ENCODE measurements at places on chromosomes 5 and 9.

DNA sequence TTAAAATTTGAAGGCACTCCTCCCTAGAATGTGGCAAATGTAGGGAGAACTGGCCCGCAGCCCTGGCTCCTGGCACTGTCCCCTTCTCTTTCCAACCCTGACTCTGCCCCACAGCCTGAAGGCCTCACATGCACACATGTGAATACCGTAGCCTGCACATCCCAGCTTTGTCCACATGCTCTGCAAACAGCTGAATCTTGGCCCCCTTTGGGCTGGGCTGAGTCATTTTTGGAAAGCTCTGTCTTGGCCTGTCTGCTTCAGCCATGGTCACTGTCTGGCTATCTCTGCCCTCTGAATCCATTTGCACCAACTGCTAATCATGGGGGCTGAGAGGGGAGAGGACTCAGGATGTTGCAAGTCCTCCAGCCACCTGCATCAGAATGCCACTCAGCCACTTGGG, 22.1 kb upstream of the GALNT10 start:
- no peak for DNase-seq

DNA sequence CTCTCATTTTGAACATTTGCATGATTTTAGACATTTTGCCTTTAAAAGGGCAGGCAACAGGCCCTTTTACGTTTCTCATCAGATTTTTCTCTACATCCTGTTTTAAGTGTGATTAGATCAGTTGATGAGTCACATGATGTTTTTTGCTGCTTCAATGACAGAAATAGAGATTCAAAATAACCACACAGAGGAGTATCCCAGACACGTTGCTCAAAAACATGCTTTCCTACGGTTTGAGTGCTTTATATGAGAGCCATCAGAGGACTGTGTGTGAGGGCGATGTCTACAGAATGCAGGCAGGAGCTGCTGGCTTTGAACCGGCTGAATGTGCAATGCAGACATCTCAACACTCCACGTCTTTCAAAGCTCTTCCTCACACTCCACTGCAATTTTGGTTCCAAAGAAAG, 42.1 kb downstream of the OTULIN start:
- DNase-seq = no peak

DNA sequence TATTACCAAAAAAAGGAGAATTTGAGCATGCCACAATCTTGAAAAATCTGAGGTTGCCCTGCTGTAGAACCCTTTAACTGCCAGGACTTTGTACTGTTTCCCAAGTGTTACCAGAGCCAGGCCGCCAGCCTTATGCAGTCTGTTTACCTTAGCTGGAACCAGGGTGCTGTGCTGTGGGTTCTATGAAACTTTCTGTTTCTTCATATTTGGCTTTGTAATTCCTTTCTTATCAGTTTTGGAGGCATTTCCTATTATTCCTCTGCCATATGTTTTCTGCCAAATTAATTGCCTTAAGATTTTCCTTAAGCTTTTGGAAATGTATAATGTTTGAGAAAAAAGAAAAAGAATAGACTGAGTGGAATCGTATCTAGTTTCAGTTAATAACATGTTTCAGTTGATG, 2.1 kb downstream of the S1PR3 start:
- DNase-seq = no peak

- no peak for DNase-seq
These were observed 55.9 kb downstream of the DAP start for GRCh38 chr5:10704949-10705621.

GRCh38 chr5:141560151-141560550, 58.6 kb downstream of the DIAPH1 start:
- no peak for DNase-seq

DNA sequence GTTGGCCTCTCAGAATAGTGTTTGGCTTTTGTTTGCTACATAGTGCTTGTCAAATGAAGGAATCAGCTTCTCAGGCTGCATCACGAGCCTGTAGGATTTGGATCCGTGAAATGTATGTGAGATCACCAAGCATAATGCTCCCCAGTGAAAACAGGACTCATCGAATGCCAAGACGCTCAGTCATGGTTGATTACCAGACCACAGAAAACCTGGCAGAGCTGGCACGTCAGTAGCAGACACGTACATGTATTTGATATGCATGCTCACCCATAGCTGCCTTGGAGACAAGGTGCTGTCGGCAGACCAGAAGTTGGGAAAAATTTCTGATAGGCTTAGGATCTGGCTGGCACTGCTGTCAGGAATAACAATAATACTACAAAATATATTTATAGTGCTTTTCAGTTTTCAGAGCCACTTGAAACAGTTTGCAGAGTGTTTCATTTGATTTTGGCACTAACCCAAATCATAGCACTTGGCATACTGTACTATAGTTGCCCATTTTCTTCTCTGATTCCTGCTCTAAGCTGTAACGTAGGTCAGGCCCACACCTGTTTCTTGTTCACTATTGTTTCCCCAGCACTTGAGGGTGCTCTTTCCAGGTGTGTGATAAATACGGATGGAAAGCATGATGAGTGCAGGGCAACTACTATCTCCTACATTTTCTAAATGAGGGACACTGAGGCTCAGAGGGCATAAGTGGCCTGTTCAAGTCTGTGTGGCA, 226.1 kb downstream of the NR3C1 start:
- no peak for DNase-seq

GRCh38 chr5:178213003-178213461, 8.7 kb downstream of the HNRNPAB start:
- DNase-seq = no peak

GRCh38 chr9:90593646-90594045, 49.0 kb downstream of the DIRAS2 start:
- no peak for DNase-seq

GRCh38 chr9:1979741-1980367, 35.3 kb upstream of the SMARCA2 start:
- DNase-seq = no peak

DNA sequence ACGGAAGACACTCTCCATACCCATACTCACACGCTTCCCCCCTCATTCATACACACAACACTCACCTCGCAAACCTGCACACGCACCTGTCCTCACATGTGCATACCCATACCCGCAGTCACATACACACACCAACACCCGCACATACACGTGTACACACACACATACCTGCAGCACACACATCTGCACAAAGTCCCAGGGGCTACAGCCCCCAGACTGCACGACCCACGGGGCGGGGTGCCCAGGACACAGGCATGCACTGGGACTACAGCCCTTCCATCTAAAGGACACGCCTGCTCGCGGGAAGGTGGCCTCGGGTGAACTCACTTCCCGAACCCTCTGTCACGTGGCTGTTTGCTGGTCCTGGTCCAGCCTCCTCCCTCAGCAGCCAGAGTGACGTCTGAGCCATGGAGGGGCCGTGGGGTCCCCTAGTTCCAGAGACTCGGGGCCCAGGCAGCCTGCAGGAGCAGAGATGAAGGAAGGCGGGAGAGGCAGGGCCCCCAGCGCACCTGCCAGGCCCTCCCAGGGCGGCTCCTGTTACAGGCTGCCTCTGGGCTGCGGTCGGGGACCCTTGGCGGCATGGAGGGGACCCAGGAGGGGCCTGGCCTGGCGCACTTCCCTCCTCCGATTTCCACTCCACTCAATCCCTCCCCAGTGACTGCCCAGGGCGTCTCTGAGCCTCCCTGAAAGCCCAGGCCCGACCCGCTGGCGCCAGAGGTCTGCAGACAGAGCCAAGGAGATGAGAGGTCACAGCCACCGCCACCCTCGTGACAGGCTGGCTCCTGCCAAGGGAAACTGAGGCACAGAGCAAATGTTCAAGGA, 8.1 kb downstream of the SLC12A7 start:
- no peak for DNase-seq

GRCh38 chr5:138252944-138253343, 21.5 kb downstream of the GFRA3 start:
- DNase-seq = no peak

GRCh38 chr5:152634586-152634985, 229.5 kb upstream of the NMUR2 start:
- DNase-seq = no peak

- DNase-seq = no peak
These were observed 117.1 kb downstream of the CMYA5 start for GRCh38 chr5:79806741-79807140.

- no peak for DNase-seq
These were observed 160.3 kb upstream of the TBC1D2 start for GRCh38 chr9:98415782-98416181.

DNA sequence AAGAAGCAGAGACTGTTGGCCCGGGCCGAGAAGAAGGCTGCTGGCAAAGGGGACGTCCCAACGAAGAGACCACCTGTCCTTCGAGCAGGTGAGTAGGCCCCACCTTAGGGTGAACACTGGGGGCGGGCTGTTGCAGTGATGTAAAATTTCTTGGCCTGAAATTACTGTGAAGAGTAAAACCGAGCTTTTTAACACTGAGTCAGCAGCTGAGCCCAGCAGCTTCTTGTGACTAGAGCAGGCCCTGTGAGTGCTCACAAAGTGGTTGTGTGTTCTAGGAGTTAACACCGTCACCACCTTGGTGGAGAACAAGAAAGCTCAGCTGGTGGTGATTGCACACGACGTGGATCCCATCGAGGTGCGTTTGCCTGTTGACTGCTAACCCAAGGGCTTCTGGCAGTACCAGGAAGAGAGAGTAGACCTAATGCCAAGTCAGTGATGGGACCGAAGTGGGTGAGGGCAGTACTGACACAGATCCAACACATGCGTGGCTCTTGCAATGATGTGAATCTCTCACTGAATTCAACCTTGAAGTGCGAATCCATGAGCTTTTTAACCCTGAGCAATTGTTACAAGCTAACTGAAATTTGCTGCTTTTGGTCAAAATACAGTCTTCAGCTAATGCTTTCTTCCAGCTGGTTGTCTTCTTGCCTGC, 2.1 kb downstream of the RPL7A start:
- DNase-seq = no peak

- no peak for DNase-seq
These were observed 41.8 kb downstream of the GRAMD2B start for GRCh38 chr5:126464959-126465358.

DNA sequence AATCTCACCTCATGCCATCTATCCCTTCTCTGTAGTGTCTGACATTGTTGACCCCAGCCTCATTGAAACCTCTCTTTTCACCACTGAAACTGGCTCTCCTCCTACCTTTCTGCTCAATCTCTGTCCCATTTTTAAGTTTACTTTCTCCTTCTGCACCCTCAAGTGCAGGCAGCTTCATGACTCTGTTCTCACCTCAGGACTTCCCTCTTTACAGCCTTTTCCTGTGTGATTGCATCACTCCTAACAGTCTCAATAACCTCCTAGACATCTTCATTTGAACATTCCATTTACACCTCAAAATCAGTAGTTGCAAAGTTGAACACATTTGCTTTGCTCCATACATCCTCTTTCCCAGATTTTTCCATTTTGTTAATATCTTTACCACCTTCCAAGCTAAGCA, 172.1 kb downstream of the RASEF start:
- no peak for DNase-seq

DNA sequence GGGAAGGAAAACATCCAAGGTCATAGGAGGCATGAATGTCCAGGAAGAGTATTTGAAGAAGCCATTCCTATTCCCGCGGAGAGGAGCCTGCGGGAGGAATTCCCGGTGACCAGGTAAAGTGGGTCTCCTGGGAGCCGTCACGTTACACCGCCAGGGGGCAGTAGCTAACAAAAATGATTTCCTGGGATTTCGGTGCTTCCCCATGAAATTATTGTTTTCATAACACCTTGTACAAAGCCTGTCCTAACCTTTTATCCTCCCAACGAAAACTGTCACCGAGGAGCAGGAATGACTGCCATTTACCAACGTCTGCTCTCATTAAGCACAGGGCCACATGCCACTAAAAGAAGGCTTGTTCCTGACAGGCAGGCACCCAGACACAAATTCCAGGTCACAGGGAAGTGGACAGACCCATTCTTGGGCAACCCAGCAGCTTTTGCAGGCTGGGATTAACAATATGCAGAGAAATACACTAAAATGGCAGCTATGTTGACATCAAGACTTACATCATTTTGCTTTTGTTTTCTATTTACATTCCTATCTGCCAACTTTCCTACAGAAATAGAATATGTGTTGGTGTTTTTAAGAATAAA, 41.2 kb upstream of the CTSL start:
- no peak for DNase-seq
